Fibroblast of upper back skin (primary cell): ENCODE measurements at places on chromosomes 1 and 21.

- DNase-seq: peak; percentile 82
These were observed 94.7 kb downstream of the ATP1B1 start for GRCh38 chr1:169201084-169201619.

DNA sequence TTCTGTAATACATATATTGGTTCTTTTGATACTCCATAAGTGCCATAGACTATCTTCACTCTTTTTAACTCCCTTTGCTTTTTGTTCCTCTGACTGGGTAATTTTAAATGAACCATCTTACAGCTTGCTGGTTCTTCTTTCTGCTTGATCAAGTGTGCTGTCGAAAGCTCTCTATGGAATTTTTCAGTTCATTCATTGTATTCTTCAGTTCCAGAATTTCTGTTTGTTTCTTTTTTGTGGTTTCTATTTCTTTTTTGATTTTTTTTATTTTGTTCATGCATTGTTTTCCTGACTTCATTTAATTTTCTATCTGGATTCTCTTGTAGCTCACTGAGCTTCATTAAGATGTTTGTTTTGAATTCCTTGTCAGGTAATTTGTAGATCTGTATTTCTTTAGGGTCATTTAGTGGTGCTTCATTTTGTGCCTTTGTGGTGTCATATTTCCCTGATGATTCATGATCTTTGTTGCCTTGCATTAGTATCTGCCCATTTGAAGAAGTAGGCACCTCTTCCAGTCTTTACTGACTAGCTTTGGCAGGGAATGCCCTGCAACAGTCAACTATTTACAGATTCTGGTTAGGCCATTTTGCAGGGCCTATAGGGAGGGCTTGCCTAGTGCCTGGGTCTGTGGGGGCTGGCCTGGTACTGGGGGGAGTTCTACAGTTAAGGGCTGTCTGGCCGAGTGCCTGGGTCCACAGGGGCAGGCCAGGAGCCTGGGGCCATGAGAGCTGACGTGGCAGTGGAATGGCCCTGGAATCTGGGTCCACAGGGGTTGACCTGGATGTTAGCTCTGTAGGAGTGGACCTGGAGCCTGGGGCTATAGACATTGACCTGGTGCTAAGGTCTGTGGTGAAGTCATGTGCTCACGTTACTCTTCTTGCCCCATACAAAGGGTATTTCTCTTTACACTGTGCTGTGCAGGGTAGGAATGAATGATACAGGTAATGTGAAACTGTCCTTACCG lies 89.7 kb downstream of the MAGI3 start:
- no peak for DNase-seq

GRCh38 chr1:1021920-1022259 lies 2.0 kb downstream of the AGRN start:
- no peak for DNase-seq

DNA sequence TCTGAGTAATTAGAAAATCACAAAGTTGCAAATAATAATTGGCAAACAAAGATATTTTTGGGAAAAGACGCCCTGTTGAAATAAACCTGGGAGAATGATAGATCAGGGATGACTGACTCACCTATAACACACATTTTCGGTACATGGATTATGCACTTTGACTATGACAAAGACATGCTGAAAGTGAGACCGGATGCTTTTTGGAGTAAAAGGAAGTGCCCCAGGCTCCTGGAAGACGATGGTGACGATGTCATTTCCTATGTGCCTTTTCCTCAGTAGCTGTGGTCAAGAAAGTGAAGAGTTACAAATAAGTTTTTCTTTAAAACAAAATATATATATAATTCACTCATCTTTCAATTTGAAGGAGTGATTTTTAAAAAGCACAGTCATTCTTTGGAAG lies 158.7 kb downstream of the SIPA1L2 start:
- DNase-seq: no peak

DNA sequence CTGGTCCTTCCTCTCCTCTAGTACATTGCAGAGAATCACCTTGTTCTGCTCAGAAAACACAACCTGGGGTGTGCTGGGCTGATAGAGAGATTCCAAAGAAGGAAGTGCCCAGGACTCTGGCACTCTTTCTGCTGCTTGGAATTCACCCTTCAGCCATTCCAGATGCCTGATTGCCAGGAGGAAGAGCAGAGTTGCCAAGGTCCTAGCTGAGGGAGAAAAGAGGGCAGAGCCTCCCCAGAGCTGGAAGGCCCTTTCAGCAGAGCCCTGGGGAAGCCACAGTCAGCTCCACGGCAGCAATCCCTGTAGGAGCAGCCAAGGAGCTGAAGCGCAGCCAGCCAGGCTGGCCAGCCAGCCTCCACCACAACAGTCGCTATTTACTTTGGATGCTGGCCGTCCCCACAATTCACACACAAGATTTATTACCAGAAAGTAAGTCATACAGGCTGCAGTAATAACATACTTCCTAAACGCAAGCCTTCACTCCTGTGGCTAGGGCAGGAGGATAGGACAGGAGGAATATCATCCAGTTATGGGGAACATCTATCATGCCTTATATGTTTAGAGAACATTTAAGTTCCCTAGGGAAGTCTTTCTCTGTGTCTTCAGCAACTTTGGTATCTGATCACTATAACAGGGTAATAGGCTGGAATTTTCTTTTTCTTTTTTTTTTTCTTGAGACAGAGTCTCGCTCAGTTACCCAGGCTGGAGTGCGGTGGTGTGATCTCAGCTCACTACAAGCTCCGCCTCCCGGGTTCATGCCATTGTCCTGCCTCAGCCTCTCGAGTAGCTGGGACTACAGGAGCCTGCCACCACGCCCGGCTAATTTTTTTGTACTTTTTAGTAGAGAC lies 36.6 kb upstream of the SLC44A3 start:
- DNase-seq: peak; percentile 99

GRCh38 chr1:213376862-213377372 lies 325.9 kb downstream of the RPS6KC1 start:
- peak; percentile 53 for DNase-seq
